ENCODE measurements at places on chromosomes 2 and 18.

GRCh38 chr2:223314811-223315210 is 262.8 kb downstream of the KCNE4 start:
- DNase-seq: peak; percentile 9

- no peak for DNase-seq
Measured at GRCh38 chr2:223602972-223603371, 811 bp upstream of the SCG2 start.

DNA sequence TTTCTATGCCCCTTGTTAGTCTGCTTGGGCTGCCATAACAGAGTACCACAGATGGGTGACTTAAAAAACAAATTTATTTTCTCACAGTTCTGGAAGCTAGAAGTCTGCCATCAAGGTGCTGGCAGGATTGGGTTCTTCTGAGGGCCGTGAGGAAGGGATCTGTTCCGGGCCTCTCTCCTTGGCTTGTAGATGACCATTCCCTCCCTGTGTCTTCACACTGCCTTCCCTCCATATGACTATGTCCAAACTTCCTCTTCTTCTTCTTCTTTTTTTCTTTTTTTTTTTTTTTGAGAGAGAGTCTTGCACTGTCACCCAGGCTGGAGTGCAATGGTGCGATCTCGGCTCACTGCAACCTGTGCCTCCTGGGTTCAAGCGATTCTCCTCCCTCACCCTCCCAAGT is 13.1 kb upstream of the CCNYL1 start:
- no peak for DNase-seq

DNA sequence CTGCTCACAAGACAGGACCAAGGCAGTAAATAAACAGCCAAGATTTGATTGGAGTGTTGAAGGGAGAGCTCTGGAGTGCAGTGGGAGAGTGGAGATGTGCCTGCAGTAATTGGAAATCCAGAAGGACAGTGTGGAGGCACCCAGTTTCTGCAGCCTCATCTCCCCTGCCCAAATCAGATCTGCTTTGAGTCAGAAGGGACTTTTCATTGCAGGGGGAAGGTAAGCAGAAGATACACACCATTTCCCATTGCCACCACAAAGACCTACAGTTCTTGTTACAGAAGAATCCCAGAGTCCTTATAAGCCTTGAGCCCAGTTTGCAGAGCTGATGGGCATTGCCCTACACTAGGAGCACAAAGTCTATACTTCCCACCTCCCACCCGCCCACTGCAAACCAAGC is 27.2 kb upstream of the GCFC2 start:
- DNase-seq: no peak

DNA sequence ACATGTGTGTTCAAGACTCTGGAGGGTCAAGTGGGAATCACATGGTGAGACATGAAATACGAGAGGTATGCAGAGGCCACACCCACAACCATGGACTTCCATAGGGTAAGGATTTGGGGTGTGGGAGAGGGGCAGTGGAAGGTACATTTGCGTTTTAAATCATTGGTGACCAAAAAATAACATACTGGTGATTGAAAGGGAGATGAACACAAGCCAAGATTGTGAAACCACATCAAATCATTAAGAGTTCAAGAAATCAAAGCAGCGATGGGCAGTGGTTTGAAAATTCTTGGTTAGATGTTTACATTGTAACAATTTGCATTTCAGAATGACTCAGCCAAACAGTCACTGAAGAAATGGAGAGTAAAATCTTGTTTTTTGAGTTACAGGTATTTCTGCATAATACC is 1.9 kb upstream of the CABYR start:
- DNase-seq: peak; percentile 11

GRCh38 chr18:48695671-48696070 is 156.8 kb downstream of the CTIF start:
- DNase-seq: no peak

DNA sequence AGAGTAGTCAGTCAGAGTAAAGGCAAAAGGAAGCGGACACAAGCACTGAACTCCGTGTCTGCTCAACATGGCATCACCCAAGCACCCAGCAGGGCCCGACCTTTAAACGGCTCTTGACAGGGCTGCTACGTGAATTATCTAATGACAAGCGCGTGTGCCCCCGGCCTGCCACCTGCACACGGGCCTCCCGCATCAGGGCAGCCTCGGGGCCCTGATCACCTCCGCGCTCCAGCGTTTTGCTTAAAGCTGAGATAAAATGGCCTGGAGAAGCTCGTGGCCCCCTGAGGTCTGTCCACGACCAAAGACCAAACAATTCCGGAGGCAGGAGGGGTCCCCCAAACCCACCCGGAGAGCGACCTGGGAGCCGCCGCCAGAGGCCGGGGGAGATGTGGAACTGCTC is 376 bp downstream of the NDUFA10 start:
- no peak for DNase-seq

DNA sequence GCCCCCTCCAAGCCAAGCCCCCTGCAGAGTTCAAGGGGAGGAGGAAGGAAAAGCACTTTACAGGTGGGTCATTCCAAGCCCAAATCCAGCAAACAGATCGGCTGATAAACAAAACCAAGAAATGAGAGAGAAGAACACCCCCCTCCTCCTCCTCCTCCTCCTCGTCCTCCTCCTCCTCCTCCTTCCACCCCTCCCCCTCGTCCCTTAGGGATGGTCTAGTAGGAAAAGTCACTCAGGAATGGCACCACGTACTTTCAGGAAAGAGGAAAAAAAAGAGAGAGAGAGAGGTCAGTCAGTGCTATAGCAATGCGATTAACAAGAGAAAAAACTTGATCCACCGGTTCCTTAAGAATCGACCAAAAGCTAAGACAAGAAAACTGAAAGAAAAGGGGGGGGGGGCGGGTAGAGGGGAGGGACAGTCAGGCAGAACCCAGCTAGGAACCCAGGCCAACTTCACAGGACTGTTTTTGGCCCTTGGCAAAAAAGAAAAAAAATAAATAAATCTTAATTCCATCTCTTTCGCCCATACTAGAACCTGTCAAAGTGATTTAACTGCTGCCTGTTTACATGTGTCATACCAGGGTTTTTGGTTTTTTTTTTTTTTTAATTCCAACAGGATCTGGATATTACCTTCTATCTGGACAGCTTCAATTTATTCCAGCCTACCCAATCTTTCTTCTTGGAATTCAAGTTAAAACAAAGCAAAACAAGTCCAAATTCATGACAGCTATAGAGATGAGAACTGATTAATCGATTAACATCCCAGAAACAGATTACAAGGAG is 906 bp downstream of the IKZF2 start:
- no peak for DNase-seq

DNA sequence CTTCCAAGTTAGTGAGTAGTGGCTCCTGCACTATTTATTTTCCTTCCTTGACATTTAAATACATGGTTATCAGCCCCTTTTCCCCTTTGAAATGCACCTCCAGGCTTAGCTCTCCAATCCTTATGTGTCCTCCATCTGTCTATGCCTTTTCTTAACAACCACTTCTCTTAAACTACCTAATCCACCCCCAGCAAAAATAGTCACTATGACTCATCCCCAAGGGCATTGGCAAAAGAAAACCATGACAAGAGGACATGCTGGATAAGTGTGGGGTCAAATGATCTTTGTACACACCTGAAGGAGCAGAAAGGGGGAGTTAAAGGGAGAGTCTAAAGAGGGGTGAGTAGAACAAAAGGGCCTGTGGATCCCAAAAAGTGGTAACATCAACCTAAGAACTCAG is 127.2 kb downstream of the ANKRD44 start:
- DNase-seq: no peak

DNA sequence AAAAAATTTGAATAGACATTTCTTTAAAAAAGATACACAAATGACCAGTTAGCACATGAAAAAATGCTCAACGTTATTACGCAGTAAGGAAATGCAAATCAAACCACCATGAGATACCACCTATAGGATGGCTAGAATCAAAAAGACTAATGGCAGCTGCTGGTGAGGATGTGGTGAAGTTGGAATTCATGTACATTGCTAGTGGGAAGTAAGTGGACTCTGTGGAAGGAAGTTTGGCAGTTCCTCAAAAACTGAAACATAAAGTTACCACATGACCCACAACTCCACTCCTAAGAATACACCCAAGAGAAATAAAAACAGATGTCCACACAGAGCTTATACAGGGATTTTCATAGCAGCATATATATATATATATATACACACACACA is 51.2 kb downstream of the MBP start:
- DNase-seq: peak; percentile 90

GRCh38 chr18:35694808-35695207 is 113.3 kb downstream of the GALNT1 start:
- DNase-seq: no peak

- DNase-seq: no peak
Measured at GRCh38 chr2:171146633-171147032, 14.1 kb downstream of the TLK1 start.

DNA sequence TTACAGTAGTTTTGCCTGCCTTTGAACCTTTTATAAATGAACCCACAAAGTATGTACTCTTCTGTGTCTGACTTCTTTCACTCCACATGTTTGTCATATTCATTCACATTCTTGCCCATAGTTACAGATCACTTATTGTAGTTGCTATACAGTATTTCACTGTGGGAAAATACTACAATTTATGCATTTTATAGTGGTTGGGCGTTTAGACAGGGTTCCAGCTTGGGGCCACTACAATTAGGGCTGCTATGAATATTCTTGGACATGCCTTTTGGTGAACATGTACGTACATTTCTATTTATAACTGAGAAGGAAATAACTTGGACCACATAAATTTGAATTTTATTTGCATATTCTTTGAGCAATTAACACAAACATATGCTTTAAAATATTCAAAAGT is 15.4 kb upstream of the PMAIP1 start:
- peak; percentile 77 for DNase-seq

DNA sequence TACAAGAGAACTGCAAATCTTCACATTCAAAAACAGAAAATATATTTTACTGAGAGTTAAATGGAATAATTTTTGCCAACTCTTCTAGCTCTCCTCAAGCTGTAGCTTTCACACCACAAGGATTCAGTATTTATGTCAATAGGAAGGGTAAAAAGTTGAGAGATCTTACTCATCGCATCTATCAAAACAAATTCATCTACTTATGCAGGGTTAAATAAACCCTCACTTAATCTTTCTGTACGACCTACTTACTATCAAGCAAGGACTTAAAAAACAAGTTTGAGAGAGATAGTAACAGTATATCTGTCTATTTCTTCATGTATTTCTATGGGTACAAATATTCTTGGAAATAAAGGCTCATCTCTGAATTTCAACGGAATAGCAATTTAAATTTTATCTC is 35.5 kb downstream of the SIGLEC15 start:
- no peak for DNase-seq

GRCh38 chr18:73381699-73382036 is 513.9 kb upstream of the NETO1 start:
- no peak for DNase-seq

- DNase-seq: no peak
Measured at GRCh38 chr2:229249536-229249935, 21.6 kb downstream of the PID1 start.

- DNase-seq: peak; percentile 59
Measured at GRCh38 chr2:222298311-222299150, at the start of gene PAX3. Gene PAX3 (minus strand): TSS chr2:222298998. CDS start chr2:222298615, 383 bp downstream.

DNA sequence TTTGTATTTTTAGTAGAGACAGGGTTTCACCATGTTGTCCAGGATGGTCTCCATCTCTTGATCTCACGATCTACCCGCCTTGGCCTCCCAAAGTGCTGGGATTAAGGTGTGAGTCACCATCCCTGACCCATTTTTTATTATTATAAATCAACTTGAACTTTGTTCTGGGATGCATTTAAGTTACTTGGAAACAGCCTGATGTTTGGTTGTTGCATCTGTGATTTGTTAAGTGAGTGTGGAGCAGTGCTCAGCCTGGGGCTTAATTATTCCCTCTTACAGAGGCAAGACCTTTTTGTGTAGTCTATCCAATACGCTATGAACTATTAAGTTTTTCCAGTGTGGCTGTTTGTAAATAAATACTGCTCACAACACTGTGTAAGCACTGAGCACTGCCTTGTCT is 32.6 kb downstream of the MTA3 start:
- peak; percentile 15 for DNase-seq

- DNase-seq: no peak
Measured at GRCh38 chr2:140584471-140584870, 1546.3 kb downstream of the LRP1B start.

GRCh38 chr2:161436411-161436810 is 20.3 kb downstream of the TBR1 start:
- DNase-seq: peak; percentile 88

GRCh38 chr18:2908946-2909335 is 62.1 kb downstream of the EMILIN2 start:
- DNase-seq: no peak

DNA sequence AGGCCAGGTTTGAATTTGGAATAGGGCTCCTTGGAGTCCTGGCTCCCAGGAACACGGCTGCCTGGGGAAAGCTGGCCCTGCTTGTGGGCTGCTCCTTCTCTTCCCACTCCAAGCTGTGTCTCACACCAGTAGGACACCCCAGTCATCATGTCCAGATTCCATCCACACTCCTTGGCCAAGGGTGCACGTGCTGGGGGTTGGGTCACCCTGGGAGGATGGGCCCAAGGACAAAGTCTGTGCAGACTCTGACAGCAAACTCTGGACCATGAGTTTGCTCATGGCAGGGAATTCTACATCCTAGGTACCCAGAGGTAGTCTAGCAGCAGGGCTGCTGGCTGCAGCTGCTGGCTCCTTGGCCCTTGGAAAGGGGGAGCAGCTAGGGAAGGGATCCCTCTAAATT is 102.4 kb upstream of the EPAS1 start:
- no peak for DNase-seq

GRCh38 chr2:25301453-25302352 is 40.0 kb downstream of the DNMT3A start:
- DNase-seq: peak; percentile 73

DNA sequence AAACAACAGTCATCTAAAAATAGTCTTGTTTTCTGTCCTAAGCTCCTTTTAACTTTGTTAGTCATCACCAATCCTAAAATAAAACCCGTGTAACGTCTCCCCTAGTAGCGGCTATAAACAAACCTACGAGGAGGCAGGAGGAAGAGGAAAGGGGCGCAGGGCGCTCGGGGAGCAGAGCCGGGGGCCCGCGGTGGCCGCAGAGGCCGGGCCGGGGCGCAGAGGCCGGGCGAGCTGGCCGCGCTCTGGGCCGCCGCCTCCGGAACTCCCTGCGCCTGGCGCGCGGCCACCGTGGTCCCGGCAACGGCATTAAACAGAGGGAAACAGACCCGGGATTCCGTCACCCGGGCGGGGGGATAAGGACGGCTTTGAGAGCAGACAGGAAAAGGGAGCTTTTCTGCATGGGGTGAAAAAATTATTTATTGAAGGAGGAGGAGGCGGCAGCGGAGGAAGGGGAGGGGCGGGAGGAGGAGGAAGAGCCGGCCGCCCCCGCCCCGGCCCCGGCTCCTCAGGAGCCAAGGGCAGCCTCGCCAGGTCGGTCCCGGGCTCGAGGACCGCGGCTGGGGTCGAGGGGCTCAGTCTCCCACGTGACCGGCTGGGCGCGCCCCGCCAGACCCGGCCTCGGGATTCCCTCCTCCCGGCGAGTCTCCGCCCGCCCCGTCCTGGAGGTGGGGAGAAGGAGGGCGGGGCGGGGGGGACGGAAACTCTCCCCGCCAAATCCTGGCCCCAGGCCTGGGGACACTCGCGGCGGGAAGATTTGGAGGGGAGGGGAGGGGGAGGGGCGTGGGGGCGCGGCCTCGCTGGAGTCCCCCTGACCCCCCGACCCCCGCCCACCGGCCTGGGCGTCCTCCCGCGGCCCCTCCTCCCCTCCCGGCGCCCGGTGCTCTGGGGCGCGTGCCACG is 1.8 kb upstream of the NFATC1 start:
- peak; percentile 85 for DNase-seq

- DNase-seq: no peak
Measured at GRCh38 chr18:32072321-32072720, 19.4 kb upstream of the RNF138 start.

GRCh38 chr2:9638532-9638931 is 7.7 kb upstream of the YWHAQ start:
- DNase-seq: peak; percentile 87

GRCh38 chr2:104462731-104463130 is 391.2 kb upstream of the POU3F3 start:
- DNase-seq: no peak
